ENCODE measurements at places on chromosomes 11 and 22. TPM values are rescaled to one million over a fixed set of nuclear protein-coding genes. Genes with fewer than 3 reads are reported as not detected.

GRCh38 chr11:3224401-3225057, 5.9 kb upstream of the MRGPRG start:
- DNase-seq, result no peak

DNA sequence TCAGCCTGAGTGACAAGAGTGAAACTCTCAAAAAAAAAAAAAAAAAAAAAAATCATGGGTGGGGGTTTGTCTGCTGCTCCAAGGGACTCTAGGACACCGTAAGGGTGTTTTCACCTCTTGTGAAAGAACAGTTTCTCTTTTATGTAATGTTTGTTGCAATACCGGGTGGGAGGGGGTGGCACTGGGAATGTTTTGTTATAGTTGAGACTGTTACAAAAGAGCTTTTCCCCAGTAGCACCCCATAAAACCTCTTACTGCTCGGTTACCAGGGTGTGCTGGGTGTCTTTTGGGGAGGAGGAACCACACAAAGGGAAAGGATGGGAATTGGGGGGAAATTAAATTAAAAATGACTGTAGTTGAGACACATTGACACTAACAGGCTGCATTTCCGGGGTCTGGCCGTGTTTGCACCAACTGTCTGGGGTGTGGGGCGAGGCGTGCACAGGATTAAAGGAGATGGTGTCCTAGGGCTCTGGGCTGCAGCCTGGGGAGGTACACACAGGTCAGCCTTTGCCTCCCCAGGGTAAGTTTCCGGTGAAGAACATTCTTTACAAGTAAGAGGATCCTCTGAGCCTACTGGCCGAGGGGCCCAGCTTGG, 1.6 kb downstream of the NFAM1 start:
- DNase-seq, result no peak

The C11orf97 gene
- not detected for polyA plus RNA-seq

DNA sequence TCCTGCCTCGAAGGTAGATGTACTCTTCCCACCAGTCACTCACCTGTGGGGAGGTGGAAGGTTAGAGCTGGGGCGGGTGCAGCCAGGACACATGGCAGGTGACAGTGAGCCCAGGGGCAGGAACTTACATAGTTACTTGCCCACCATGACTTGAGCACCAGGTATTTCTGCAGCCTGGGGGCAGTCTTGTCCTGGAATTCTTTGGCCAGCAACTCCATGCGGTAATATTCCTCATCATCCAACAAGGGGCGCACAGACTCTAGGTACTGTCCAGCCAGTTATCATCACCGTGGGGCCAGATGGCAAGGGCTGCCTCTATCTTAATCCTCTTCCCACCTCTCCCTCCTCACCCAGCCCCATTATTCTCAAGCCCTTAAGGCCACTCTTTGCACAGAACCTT, 2.2 kb downstream of the CPT1B start:
- no peak for DNase-seq

DNA sequence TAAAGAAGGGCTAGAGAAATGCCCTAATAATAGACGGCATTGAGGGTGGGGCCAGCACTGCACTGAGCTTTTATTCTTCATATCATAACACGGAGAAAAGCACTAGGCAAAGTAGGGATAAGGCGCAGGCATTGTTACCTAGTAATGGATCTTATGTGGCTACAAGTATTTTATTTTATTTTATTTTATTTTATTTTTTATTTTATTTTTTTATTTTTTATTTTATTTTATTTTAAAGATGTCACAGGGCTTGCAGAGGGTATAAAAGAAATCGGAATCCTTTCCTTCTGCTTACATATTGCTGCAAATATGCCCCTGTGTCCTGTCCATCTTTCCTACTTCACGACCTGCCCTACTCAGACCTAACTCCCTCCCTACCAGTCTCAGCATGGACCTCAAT, 452.0 kb upstream of the KIRREL3 start:
- DNase-seq, result no peak

DNA sequence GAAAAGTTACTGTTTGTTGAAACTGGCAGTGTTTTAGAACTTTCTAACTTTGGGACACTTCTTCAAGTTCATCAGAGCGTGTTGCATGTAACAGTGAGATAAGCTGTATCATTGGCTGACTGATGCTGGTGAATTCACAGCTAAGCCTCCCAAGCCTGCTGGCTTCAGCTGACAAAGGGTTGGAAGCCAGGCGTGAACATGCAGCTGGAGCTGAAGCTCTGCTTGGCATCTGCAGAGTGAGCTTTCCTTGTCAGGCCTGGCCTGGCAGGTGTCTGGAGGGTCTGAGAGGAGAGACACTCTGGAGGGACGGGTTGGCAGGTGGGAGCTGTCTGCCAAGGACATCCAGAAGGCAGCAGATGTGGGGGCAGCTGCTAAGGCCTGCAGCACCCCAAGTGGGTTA, 1.5 kb downstream of the AMPD3 start:
- DNase-seq, result no peak

DNA sequence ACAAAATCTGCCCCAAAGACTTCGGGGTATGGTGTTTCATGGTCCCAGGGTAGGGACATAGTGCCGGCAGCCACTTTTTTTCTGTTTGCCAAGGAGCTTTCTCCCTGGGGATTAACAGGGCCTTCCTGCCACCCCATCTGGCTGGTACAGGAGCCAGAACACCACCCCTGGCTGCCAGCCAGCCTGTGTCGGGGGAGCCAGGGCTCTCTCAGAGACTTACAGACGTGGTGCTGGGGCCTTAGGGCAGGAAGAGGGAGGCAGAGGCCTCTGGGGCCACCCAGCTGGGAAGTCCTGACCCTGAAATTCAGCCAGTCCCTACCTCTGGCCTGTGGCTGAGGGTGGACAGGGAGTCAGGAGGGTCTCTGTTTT, 52.4 kb upstream of the CDON start:
- DNase-seq, result no peak

The C1QTNF5 gene
- polyA plus RNA-seq, result 10.9 TPM

The GAL3ST1 gene
- 0.06 TPM for polyA plus RNA-seq

DNA sequence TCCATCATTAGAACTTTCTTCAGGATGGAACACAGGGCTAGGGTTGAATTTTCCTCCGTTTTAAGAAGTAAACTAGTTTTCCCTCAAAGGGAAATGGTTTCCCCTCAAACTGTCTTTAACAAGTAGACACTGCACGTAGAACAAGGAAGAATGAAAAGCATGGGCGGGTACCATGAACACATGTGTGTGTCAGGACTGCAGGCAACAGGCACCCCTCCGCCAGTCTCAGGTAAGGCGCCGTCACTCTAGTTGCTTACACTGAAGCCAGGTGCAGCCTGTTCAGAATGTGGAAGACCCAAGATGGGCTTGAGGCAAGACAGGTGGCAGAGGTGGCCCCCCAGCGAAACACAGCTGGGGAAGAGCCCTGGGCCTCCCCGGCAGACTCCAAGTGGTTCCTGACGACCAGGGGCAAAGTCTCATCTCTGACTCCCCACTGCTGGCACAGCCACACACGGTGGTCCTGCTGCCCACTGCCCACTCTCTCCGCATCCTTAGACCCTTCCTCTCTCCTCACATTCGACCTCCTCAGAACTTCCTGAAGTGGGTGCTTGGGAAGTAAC, 25.4 kb upstream of the MOB2 start:
- DNase-seq, result no peak

DNA sequence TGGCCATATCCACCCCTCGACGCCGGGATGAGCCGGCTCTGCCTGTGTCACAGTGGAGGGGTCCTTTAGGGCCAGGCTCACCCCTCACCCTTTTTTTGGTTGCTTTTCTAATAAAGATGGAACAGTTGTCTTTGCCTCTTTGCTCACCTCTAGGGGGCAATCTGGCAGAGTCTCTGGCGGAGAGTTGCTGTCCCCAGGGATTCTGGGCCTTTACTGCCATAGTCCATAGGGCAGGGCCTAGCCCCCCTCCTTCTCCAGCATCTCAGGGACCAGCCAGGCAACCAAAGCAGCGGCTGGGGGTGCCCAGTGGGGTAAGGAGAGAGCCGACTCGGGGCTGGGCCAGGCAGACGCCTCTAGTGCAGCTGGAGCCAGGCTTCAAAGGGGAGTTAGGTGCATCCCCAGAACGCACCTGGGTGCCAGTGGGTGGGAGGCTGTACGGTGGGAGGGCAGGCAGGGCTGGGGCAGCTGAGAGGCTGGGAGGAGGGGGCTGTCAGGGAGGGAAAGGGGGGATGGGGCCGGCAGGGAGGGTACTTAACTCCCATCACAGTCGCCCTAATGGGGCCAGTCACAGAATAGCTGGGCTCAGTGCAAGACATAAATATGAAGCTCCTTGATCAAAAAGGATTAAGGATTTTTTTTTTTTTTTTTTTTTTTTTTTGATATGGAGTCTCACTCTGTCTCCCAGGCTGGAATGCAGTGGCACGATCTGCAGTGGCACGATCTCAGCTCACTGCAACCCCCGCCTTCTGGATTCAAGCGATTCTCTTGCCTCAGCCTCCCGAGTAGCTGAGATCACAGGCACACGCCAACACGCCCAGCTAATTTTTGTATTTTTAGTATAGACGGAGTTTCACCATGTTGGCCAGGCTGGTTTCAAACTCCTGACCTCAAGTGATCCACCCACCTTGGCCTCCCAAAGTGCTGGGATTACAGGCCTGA, 2.5 kb upstream of the SUSD2 start:
- no peak for DNase-seq

The OR10G6 gene
- polyA plus RNA-seq, result not detected

DNA sequence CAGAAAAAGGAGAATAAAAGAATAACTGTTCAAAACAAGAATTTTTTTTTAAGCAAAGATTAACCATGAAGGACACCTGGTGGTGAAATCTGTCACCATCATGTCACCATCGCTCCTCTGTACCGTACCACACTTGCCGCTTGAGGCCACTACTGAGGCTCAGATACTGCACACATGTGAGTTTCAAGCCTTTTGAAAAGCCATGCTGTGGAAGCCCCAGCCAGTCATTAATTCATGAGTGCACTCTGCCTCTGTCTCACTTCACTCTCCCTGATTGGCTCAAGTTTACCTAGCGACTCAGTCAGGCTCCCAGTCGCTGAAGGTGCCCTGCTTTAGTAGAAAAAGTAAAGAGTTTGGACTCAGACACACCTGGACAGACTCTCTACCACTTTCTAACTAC, 6.6 kb upstream of the MS4A12 start:
- DNase-seq, result no peak

The SCGB1C1 gene
- not detected for polyA plus RNA-seq

The SF3A1 gene
- polyA plus RNA-seq, result 82.7 TPM

The OR52E8 gene
- polyA plus RNA-seq, result not detected

DNA sequence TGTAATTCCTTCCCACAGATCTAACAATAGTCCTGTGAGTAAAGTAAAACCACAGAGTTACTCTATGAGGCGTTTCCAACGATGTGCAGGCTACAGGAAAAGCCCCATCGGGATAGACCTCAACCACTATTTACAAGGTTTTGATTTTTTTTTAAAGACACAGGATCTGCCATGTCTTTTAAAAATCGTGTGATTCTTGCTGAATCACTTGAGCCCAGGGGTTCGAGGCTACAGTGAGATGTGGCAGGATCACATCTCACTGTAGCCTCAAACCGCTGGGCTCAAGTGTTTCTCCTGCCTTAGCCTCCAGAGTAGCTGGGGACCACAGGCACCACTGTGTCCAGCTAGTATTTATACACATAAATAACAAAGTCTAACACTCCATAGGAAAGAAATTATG, 7.8 kb downstream of the TAF1D start:
- no peak for DNase-seq

DNA sequence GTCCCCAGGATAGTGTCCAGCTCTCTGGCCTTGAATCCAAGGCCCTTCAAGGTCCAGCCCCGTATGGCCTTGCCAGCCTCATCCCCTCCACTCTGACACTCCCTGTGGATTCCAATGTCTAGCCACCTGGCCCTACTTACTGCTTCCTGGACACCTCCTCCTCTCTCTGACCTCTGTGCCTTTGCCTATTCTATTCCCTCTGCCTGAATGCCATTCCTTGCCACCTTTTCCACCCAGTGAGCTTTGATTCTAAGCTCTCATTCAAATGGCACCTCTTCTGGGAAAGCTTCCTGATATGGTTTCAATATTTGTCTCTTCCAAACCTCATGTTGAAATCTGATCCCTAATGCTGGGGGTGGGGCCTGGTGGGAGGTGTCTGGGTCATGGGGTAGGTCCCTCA, 31.9 kb upstream of the TTLL12 start:
- no peak for DNase-seq

The P2RY2 gene
- polyA plus RNA-seq, result not detected

The CYP2D6 gene
- 0.15 TPM for polyA plus RNA-seq

DNA sequence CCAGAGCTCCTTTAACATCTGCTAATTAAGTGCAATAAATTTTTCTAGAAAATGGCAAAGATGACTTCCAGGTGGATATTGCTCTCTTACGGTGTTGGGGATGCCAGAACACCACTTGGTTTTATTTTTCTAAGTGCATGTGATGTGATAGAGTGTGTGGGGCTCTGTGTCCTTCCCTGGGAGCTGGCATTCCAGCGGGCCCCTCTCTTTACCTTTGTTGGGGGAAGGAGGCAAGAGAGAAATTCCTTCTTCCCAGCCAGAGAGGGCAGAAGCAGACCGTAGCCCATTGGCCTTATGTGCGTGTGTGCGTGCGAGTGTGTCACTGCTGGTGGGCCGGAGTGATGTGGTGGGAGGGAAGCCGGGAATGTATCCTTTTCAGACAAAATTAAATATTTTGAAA, 17.2 kb downstream of the TEF start:
- no peak for DNase-seq

GRCh38 chr11:92272651-92273050, 48.0 kb downstream of the FAT3 start:
- DNase-seq, result no peak

- DNase-seq, result no peak
These were observed 5.2 kb upstream of the NXPE1 start for GRCh38 chr11:114564831-114565230.

DNA sequence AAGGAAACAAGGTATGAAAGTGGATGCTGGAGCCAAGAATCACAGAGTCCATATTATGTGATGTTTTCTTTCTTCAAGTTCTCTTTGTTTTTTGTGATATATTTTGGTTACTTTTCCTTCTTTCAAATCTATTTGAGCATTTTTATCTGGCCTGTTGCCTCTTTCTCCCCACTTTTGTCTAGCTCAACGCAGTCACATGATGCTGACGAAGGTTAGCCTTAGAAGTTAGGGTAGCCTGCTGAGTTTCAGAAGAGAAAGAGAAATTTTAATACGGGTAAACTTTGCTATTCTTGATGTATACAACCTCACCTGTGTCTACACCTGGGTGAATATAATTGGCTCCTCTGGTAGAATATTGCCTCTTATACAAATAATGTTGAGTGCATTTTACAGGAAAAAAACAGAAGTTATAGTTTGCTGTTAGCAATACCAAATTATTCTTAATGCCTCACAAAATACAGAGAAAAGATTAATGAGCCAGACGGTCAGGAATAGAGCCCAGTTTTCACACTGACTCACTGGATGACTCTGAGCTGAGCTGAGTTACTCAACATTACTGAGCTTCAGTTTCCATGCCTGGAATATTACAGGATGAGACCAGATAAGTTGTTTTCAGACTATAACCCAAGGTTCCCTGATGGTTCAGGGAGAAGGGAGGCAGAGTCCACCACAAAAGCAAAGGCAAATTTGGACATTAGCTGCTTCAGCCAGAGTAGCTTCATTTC, 161.6 kb upstream of the BDNF start:
- DNase-seq, result peak; percentile 71

The DCHS1 gene
- polyA plus RNA-seq, result 8.7 TPM

GRCh38 chr11:23502826-23503225, 642.6 kb upstream of the CCDC179 start:
- no peak for DNase-seq
